ENCODE measurements at places on chromosomes 11 and 22.

DNA sequence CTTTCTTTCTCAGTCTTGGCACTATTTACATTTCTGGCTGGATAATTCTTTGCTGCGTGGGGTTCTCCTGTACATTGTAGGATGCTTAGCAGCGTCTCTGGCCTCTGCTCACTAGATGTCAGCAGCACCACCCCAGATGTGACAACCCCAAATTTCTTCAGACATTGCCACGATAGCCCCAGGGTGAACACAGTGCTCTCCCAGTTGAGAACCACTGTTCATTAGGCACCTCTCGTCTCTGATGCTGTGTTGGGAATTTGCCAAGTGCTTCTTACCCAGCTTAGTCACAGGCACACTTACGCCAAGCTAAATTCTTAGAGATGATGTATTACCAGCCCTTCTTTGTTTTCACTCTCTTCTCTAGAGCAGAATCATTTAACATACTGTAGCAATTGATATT, 9.4 kb downstream of the TRIM6 start:
- DNase-seq, result peak; percentile 37

DNA sequence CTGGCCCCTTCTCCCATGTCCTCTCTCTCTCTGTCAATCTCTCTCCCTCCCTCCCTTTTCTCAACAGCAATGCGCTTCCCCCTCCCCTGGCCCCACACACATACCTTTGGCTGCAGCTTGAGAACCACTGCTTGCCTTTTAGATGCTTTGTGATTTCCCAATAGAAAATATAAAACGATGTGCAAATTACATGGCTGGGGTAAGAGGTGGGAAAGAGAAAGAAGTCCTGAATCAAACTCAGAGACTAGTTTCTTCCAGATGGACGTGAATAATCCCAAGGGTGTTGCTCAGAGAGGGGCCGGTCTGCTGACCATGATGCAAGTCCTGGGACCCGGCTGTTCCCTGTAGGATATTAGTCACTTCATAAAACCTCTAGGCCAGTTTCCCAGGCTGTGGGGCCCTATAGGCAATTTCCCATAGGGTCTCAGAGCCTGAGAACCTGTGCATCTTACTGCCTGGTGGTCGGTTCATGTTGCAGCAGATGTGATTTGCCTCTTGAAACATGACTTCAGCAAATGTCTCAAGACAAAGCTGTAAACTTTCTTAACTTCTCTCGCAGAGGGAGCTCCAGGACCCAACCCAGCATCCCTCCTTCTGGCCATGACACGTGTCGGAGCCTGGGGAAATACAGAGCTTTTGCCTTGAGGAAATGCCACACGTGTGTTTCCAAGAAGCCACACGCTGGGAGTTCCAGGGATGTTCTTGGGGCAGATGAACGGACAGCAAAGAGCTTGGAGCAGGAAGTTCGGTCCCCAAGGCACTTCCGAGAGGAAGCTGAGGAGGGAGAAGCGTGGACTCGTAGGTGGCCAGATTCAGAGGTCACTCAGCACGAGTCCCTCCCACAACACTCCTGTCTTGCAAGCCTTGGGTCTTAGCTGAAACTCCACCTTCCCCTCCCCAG, 34.5 kb upstream of the ETS1 start:
- peak; percentile 61 for DNase-seq

DNA sequence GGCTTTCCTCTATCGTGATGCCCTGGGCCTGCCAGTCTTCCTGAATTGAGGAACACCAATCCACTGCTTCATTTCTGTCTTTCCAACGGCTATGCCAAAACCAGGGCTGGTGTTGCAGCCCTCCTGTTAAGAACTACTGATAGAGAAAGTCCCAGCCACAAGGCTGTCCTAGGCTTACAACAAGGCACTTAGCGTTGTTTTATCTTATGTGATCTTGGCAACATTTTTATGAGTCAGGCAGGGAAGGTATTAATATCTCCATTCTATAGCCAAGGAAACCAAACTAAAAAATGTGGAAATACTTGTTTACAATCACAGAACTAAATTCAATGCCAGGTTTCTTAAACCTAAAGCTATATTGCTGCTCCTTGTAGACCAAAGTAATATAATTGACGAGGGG, 89.9 kb upstream of the AMOTL1 start:
- no peak for DNase-seq

DNA sequence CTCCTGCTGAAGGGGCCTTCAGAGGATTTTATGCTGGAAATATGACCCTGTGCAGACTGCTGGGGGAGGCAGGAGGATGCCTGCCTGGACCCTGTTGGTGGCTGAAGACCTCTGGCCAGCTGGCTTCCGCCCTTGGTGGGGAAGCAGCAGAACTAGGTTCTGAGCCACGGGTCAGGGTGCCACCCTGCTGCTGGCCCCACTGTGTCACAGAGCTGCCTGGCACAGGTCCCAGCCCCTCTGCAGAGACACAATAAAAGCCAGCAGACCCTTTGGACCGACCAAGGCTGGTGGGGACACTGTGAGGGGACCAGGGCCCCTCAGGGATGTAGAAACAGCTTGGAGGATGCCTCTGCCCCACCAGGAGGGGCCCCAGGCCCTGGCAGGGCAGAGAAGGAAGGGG, 6.9 kb upstream of the SREBF2 start:
- DNase-seq, result no peak

GRCh38 chr11:66465373-66466224, 1.1 kb upstream of the PELI3 start:
- DNase-seq, result no peak

GRCh38 chr11:57648801-57649735, 644 bp downstream of the YPEL4 start:
- DNase-seq, result no peak

- peak; percentile 61 for DNase-seq
Measured at GRCh38 chr11:33747979-33748378, 11.8 kb upstream of the CD59 start.

GRCh38 chr11:68056317-68057285, 17.8 kb downstream of the TCIRG1 start:
- DNase-seq, result no peak

GRCh38 chr11:126415128-126415527, 59.6 kb downstream of the ST3GAL4 start:
- no peak for DNase-seq

DNA sequence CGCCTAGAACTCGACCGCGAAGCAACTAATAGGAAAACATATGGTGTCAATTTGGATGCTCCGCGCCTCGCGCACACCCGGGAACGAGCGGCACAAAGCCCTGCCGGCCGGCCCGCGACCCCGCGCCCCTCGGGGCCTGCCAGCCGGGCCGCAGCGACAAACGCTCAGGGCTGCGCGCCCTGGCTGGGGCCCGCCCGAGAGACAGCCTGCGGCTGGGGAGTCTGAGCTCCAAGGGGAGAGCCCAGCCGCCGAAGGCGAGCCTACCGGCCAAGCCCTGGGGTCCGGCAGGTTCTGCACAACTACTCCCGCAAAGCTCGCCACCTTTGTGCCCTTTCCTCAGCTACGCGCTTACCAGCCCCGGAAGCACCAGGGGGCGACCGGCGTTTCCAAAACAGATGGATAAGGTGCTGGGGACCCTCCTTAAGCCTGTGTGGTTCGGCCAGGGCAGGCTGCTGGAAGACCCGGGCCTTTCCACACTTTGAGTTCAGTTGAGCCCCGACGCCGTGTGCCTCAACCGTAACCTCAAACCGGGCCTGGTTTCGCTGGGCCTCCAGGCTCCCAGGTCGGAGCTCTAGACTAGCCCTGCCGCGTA, 6.0 kb downstream of the PAX6 start:
- DNase-seq, result no peak

DNA sequence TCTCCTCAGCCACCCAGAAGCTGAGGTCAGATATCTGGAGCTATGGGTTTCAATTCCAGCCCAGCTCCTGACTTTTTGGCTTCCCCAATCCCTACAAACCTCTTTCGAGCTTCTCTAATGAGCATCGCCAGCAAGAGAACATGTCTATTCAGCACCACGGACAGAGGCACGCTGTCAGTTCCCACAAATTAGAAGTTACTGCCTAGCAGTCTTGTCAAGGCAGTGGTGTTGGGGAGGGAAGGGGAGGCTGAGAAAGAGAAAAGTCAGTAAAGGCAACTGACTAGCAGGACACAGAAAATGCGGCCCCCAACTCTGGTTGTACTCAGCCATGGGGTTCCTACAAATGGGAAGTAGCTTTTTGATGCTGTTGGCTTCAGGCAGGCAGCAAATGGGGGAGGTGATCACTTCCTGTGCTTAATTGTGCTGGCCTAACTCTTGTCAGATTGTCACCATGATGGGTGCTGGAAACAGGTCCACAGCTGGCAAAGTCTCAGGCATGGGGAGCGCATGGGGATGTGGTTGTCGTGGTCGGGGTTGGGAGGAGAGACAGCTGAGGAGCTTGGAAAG, 205.9 kb downstream of the ST3GAL4 start:
- peak; percentile 69 for DNase-seq

- no peak for DNase-seq
Measured at GRCh38 chr11:107549253-107549953, 16.1 kb downstream of the ALKBH8 start.

- DNase-seq, result no peak
Measured at GRCh38 chr11:75632450-75632849, 36.4 kb downstream of the MAP6 start.

DNA sequence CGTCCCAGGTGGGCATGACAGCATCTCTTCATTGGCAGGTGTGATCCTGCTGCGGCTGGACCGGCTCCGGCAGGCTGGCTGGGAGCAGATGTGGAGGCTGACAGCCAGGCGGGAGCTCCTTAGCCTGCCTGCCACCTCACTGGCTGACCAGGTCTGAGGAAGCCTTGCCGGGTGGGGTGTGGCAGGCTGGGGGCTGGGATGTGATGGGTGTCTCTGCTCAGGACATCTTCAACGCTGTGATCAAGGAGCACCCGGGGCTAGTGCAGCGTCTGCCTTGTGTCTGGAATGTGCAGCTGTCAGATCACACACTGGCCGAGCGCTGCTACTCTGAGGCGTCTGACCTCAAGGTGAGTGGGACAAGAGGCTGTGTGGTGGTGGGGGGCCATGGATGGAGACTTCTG, 3.5 kb downstream of the LARGE2 start:
- no peak for DNase-seq

DNA sequence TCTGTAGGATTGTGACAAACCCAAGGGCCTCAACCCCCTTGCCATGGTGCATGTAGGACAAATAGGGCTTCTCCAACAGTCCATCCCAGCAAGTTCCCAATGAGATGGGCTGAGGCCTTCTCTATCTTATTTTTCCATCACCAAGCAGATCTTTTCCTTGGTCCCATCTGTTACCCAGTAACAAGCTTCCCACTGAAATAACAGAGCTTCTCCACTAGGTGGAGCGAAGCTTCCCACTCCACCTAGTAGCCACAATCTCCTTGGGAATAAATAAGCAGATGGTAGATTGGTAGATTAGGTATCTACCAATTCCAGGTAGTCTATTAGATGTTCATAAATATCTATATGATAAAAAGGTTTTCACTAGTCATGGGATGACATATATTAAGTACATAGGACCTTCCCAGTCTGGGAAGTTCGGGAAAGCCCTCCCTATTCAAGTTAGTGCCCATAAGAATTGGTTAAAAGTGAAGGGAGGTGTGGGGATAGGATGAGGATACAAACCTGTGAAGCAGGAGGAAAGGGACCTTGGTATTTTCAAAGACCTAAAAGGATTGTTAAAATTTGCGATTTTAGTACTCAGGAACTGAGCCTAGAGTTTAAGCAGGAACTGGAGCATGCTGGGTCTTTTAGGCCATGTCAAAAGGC, 5.9 kb upstream of the OR52L1 start:
- DNase-seq, result peak; percentile 33

DNA sequence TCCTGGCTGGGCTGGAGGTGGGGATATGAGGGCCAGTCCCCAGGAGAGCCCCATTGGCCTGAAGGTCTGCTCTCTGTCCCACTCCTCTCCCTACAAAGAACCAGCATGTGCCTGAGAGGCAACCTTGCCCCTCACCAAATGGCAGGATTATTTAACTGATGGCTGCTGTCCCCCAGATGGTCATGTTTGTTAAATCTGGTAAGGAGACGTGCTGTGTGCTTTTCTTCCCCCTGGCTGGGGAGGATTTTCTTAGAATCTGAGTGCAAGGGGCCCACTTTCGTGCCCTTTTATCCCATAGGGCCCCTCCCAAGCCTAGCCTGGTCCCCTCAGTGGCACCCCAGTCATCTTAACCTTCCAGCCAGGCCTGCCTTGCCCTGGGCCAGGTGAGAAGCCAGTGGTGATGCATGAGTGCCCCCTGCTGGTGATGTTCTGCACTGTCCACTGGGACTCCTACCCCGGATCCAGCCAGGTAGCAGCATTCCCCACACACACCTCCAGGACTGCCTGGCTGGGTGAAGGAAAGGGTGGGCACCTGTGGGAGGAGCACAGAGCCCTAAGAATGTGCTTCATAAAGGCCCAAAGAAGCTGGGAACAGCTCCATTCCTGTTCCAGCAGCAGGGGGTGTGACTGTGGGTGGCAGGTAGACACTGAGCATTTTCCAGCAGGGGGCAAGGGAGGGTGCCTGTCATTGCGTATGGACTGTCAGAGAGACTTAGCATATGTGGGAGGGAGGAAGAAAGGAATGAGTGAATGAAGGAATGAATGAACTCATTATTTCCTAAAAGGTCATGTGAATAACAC, 28.9 kb downstream of the MFNG start:
- peak; percentile 63 for DNase-seq

DNA sequence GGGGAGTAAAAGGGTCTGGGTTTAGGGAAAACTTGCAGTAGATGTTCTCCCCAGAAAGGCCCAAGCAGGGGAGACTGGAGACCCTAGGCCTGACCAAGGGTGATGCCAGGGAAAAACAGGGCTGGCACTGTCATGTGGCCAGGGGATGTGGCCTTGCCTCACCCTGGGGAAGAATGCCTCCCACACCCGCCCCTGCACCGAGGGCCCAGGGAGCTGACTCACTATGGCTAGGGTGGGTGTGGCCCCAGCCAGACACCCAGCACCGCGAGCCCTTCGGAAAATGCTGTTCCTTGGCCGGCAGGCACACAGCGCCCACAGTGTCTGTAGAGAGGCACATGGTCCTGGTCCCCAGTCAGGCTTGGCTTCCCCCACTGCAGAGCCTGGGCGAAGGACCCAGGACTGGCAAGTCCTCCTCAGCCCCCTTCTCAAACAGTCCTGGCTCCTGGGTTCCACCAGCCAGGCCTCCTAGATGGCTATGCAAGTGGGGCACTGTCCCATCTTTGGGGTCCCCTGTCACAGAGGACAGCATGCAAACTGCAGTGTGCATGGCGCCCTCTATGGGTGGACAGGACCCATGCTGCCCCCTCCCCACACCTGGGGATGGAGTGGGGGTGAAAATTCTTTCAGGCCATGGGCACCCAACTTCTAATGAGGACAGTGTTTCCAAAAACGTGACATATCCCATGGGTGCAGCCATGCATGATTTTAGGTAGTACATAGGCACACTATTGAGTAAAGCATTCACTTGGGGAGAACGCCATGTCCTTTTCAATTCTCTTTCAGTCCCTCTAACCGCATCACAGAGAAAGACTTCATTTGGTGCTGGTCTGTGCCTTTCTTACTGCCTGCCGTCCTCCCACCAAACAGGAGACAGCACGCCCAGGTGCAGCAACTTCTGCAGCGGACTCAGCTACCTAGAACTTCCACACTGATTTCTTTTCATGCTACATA, 15.2 kb downstream of the TMPRSS5 start:
- DNase-seq, result no peak

Measured in dermis microvascular lymphatic vessel endothelial cell (primary cell).